ENCODE measurements at places on chromosomes 1 and 21. TPM values are rescaled to one million over a fixed set of nuclear protein-coding genes. Genes with fewer than 3 reads are reported as not detected.

- peaks cover 31% of the 10 kb centered on the region for H3K27me3 ChIP-seq
- H3K36me3 ChIP-seq, result no peaks in the 10 kb centered on the region
- H3K4me1 ChIP-seq, result no peaks in the 10 kb centered on the region
- H3K27ac ChIP-seq, result no peak overlapping the region
Observed at GRCh38 chr1:228429007-228429406, 12.3 kb upstream of the TRIM17 start.

GRCh38 chr21:25314247-25314646 is 293.0 kb downstream of the MRPL39 start:
- no peaks in the 10 kb centered on the region for H3K4me1 ChIP-seq
- no peaks in the 10 kb centered on the region for H3K36me3 ChIP-seq
- DNase-seq, result no peak
- H3K27me3 ChIP-seq, result no peaks in the 10 kb centered on the region
- H3K27ac ChIP-seq, result no peak overlapping the region

DNA sequence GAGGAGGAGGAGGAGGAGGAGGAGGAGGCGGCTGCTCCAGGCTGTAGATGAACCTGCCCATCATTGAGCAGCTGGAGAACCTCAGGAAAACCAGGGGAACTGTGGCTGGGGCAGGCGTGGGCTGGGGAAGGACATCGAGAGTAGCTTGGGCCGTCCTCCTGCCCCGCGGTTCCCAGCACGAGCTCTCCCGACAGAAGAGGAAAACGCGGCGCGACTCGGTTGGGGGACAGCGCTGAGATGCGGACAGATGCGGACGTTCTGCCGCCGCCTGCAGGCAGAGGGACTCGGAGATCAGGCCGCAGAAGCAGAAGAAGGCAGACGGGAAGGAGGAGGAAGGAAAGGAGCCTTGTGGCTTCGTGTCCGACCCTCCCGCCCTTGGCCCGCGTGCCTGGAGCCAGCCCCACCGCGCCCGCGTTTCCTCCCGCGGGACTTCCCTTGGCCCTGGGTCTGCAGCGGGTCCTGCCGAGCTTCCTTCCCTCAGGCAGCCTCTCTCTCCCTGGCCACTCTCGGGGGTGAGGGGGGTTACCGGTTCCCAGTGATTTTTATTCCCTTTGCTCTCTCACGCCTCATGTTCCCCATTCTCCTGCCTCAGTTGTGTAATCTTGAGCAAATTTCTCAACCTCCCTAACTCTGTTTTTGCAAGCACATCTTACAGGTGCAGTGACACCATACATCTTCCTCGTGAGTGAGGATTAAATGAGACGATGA is 1.7 kb upstream of the TNFRSF9 start:
- peaks cover 27% of the 10 kb centered on the region for H3K27me3 ChIP-seq
- peak overlapping the region; percentile 42 for H3K4me3 ChIP-seq
- DNase-seq, result peak; percentile 54

- H3K4me3 ChIP-seq, result no peak overlapping the region
- H3K36me3 ChIP-seq, result no peaks in the 10 kb centered on the region
- H3K4me1 ChIP-seq, result no peaks in the 10 kb centered on the region
- H3K27ac ChIP-seq, result no peak overlapping the region
- no peak for DNase-seq
Observed at GRCh38 chr1:59878370-59878769, 48.2 kb downstream of the CYP2J2 start.

DNA sequence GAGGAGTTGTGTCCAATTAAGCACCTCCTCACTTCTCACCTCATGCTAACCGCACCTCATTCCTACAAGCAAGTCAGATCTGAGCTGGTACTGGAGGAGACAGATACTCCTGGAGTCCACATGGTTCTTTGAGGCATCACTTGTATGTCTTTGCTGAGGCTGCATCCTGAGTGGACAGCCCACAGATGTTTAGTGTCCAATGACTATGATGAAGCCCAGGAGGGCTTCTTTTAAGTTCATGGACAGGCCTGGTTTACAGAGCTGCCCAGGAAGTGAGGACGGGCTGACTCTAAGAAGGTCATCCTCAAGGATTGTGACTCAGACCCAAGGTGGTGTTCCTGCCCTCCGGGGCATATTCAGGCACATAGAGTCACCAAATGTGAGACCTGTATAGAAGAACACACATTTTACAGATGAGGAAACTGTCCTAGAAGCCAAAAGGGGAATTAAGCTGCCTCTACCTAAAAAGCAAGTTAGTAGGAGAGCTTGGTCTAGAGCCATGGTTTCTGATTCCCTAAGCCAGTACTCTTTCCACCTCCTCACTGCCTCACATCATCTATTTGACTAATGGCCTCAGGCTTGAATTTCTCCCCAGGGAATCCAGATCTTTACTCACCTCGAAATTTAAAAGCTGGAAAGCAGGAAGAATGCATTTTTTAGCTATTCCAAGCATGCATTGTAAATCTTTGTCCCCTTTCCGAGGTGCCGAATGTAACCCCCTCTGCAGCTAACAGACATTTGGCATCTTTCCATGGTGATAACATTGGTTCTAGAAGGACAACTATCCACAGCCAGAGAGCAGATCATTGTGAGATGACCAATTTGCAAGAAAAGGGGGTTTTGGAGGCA is 228.1 kb downstream of the OMA1 start:
- H3K36me3 ChIP-seq, result no peaks in the 10 kb centered on the region
- no peak overlapping the region for H3K27ac ChIP-seq
- no peaks in the 10 kb centered on the region for H3K4me1 ChIP-seq

GRCh38 chr1:205802060-205802459 is 10.9 kb downstream of the SLC41A1 start:
- H3K27ac ChIP-seq, result no peak overlapping the region
- no peaks in the 10 kb centered on the region for H3K36me3 ChIP-seq
- H3K27me3 ChIP-seq, result no peaks in the 10 kb centered on the region
- no peak for DNase-seq
- no peak overlapping the region for H3K4me3 ChIP-seq
- no peaks in the 10 kb centered on the region for H3K4me1 ChIP-seq

DNA sequence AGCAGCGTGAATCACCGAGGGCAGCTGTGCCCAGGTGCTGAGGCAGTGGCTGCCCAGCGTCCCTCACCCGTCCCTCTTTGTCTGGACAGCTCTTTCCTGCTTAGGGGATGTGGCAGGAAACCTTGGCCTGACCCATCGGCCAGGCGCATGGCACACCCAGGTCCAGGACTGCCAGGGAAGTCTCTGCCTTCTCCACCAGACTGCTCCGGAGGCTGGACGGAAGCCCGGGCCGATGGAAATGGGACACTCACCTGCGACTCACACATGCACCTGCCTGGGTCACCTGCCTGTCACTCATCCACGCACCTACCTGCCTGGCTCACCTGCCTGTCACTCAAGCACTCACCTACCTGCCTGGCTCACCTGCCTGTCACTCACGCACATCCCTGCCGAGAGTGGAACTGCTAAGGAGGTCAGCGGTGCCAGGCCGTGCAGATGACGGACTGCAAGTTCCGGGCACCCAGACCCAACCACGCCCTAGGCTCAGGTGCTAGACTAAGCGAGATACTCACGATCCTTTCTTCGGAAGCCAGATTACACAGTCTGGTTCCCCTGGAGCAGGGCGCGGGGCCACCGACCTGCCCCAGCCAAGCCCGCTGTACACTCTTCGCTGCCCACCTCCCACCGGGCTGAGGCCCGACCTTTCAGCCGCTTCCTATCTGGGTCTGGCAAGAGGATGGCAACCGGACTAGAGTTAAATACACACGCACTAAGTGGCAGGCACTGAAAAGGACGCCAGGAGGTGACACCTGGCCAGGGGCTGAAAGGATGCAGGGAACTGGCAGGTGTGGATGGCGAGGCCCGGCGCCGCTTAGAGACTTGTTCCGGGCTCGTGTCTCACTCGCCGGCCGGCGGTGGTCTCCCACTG is 1.1 kb downstream of the UBE2J2 start:
- H3K36me3 ChIP-seq, result no peaks in the 10 kb centered on the region
- no peaks in the 10 kb centered on the region for H3K27me3 ChIP-seq
- H3K4me3 ChIP-seq, result peak overlapping the region; percentile 51
- H3K27ac ChIP-seq, result peak overlapping the region; percentile 90
- peaks cover 20% of the 10 kb centered on the region for H3K4me1 ChIP-seq

DNA sequence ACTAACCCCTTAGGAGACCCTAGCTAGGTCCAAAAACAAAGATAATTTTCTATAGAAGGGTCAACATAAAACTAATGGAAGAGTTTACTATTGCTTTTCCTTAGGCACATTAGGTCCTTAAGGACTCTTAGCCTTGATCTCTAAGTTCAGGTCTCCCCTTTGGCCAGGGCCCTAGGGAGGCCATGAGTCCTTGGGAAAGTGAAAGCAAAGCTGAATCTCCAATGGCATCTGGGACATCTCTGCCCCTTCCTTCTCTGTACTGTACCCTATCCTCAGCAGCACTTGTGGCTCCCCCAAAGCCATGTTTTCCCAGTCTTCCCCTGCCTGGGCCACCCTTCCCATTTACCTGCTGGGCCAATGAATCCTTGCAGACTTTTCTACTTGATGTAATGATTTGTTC is 14.3 kb downstream of the IER5 start:
- peaks cover 47% of the 10 kb centered on the region for H3K4me1 ChIP-seq
- H3K4me3 ChIP-seq, result no peak overlapping the region
- no peaks in the 10 kb centered on the region for H3K36me3 ChIP-seq
- H3K27ac ChIP-seq, result no peak overlapping the region
- H3K27me3 ChIP-seq, result no peaks in the 10 kb centered on the region

DNA sequence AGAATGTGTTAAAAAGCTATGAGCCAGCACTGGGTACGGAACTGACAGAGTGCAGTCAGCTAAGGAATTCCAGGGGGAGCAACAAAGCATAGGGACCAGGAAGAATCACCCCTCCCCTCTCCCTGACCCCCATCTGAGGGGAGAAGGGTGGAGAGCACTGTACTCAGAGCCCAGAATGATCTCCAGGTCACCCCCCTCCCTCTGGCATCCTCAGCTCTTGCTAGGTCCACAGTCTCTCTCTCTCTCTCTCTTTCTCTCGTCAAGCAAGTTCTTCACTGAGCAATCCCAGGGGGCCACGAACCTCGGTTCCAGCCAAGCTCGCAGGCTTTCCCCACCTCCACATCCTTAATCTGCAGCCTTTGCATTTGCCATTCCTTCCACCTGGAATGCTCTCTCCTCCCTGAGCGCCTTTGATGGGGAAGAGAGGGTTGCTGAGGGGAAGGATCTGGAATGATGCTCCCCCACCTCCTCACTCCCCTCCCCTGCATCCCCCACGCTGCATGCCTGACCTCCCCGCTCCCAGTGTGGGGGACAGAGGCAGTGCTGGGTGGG is 6.7 kb upstream of the WASF2 start:
- DNase-seq, result no peak
- H3K27me3 ChIP-seq, result no peaks in the 10 kb centered on the region
- H3K4me1 ChIP-seq, result peaks cover 11% of the 10 kb centered on the region
- H3K36me3 ChIP-seq, result no peaks in the 10 kb centered on the region

DNA sequence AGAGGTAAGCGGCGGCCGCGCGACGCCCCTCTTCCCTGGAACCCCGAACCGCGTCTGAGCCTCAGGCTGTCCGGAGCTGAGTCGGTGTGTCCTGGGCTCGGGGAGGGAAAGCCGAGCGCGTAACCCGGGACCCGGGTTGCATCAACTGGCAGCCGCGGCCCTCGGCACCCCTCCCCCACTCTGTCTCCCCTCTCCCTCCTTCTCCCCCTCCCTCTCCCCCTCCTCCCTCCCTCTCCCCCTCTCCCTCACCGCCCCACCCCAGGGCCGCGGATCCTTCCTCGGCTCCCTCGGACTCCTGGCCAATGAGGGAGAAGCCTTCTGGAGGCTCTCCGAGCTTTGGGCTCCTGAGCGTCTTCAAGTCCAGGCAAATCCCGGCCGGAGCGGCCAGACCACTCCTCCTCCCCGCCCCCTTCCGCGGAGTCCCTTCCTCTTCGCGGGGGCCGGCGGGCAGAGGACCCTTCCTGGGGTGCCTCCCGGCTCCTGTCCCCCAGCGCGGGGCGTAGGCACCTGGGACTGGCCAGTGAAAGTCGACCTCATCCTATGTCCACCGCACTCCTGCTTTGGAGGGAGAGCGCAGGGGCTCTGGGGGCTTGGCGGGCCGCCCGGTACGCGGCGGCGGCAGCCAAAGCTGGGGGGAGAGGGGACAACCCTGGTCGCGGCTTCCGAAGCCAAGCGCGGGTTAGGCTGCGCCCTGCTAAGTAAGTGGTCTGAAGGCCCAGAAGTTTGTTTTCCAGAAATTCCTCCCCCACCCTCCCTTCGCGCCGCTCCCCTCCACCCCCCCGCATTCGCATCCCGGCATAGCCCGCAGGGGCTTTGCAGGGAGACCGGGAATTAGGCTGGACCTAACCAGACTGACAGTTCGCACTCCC is 850 bp downstream of the SESN2 start:
- DNase-seq, result peak; percentile 72
- peak overlapping the region; percentile 75 for H3K4me3 ChIP-seq
- no peaks in the 10 kb centered on the region for H3K36me3 ChIP-seq
- peaks cover 14% of the 10 kb centered on the region for H3K4me1 ChIP-seq
- no peaks in the 10 kb centered on the region for H3K27me3 ChIP-seq

- no peak overlapping the region for H3K27ac ChIP-seq
- no peak overlapping the region for H3K4me3 ChIP-seq
- H3K36me3 ChIP-seq, result no peaks in the 10 kb centered on the region
- peaks cover 5% of the 10 kb centered on the region for H3K4me1 ChIP-seq
- H3K27me3 ChIP-seq, result peaks cover 13% of the 10 kb centered on the region
Observed at GRCh38 chr1:92030656-92031107, 897 bp downstream of the EPHX4 start.

- no peaks in the 10 kb centered on the region for H3K27me3 ChIP-seq
- DNase-seq, result peak; percentile 62
- peak overlapping the region; percentile 88 for H3K27ac ChIP-seq
- peaks cover 11% of the 10 kb centered on the region for H3K4me1 ChIP-seq
Observed at GRCh38 chr1:95233319-95233736, 682 bp upstream of the RWDD3 start.

Gene GABPA
- total RNA-seq, result 23.3 TPM

Gene FALEC
- not detected for total RNA-seq

Gene SAMD11
- total RNA-seq, result 3.0 TPM

Gene MCOLN3
- total RNA-seq, result 7.6 TPM
